KG1 (cell line): ENCODE measurements at places on chromosomes 12 and 14.

DNA sequence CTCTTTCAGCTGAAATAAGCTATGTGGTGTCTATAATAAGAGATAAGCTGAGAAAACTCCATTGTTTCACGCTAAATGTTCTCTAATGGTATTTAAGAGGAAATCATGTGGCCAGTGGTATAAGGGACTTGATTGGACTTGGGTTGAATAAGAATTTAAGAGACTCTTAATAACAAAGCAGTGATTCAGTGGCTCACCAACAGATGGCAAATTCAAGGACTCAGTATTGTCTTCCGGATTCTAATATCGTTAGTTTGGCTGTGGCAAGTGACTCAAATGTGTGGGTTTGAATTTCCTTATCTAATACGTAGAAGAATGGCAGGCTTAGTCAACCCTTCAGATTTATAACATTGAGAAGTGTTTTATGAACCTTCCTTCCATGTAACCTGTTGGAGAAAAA, 49.1 kb upstream of the KCNH3 start:
- DNase-seq, result no peak

- DNase-seq, result no peak
Measured at GRCh38 chr12:52323416-52324152, 2.4 kb upstream of the KRT83 start.

- DNase-seq, result no peak
Measured at GRCh38 chr12:68890701-68891113, 42.3 kb downstream of the CPM start.

DNA sequence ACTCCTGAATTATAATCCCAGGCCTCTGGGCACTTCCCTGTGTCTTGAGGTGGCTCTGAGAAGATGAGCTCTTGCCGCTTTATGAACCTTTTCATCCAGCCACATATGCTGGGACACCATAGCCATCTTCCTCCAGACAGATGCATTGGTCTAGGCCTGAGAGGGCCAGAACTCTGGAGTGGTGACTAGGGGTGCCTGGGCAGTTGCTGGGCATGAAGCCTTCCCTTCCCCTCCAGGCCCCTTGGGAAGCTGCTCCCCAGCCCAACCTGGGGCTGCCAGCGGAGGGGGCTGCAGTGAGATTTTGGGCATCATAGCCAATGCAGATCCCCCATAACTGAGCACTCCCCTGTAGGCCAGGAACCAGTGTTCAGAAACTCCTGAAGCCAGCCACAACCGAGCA, 135.2 kb downstream of the GCH1 start:
- no peak for DNase-seq

DNA sequence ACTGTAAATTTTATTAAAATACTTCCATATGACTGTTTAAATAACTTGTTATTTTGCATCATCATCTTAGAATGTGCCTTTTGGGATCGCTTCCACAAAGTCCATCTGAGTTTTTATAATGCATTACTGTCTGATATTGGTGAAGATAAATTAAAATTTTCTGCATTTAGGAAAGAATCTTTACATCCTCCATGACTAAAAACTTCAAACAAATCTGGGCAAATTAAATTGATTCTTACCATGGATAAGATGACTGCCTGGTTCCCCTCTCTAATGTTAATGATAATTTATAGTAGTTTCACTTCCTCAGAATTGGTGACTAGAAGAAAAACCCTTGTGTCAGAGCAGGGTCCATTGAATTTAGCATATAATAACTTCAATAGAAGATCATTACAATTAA, 94.7 kb upstream of the SLC38A4 start:
- no peak for DNase-seq

DNA sequence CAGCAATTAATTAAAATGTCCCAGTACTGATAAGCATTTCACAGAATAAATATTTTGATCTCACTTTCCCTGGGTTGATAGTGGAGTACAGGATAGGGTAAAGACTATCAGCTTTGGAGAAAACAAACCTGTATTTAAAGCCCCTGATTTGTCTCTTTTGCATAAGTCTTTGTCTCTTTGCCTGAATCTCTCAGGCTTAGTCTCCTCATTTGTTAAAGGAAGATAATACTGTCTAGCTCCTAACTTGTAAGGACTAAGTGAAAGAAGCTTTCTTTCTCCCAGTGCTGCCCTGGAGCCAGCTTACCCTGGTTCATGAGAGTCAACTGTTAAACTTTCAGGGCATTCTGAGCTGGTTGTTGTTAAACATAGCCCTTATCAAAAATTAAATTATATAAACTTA, 5.5 kb upstream of the NR1H4 start:
- DNase-seq, result no peak

DNA sequence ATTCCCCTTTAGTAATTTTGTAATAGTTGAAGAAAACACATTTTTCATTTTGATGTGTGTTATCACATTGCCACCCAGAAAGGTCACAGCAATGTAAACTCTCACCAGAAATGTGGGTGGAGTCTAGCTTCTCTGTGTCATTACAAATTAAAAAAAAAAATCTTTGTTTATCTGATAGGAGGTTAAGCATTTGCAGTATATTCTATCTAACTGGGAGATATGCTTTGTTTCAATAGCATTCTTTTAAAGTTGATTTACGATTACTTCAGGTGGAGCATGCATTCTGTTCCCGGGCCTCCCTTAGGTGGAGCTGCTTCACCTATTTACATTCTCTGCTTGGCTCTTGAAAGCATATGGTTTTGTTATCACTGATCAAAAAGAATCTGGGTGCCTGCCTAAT, 7.8 kb downstream of the ADIPOR2 start:
- no peak for DNase-seq

GRCh38 chr12:88566430-88566829, 13.8 kb downstream of the KITLG start:
- no peak for DNase-seq

- no peak for DNase-seq
Measured at GRCh38 chr14:94473666-94474410, 2.2 kb downstream of the SERPINA9 start.

GRCh38 chr12:115423546-115423987, 739.6 kb upstream of the TBX3 start:
- no peak for DNase-seq

DNA sequence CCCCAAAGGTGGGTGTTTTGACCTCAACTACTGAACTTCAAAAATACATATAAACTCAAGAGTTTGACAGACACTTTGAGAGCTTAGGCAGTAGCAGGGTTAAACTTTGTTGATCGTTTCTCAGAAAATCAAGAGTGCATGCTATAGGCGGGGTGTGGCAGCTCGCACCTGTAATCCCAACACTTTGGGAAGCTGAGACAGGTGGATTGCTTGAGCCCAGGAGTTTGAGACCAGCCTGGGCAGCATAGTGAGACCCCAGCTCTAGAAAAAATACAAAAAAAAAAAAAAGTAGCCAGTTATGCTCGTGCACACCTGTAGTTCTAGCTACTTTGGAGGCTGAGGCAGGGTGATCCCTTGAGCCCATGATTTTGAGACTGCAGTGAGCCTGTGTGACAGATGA, 12.3 kb downstream of the NANOG start:
- DNase-seq, result no peak

- no peak for DNase-seq
Measured at GRCh38 chr12:123149501-123150274, 1.2 kb downstream of the PITPNM2 start.

DNA sequence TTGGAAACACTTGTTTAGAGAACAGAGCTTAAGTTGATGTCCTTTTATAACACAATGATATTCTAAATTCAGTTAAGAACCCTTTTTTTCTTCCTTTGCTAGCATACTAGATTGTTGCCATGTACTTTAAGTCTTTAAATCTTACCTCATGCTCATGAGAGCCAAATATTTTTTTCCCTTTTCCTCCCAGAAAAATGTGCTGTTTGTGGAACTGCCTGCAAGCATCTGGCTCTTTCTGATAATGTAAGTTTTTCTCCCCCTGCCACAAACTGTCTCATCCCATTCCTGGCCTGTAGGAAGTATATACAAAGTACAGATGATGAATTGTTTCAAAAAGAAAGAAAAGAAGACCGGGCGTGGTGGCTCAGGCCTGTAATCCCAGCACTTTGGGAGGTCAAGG, 5.3 kb downstream of the RNF212B start:
- no peak for DNase-seq

- DNase-seq, result no peak
Measured at GRCh38 chr14:95577870-95578269, 43.0 kb downstream of the GLRX5 start.

- DNase-seq, result no peak
Measured at GRCh38 chr12:93429448-93429847, 12.3 kb downstream of the UBE2N start.

DNA sequence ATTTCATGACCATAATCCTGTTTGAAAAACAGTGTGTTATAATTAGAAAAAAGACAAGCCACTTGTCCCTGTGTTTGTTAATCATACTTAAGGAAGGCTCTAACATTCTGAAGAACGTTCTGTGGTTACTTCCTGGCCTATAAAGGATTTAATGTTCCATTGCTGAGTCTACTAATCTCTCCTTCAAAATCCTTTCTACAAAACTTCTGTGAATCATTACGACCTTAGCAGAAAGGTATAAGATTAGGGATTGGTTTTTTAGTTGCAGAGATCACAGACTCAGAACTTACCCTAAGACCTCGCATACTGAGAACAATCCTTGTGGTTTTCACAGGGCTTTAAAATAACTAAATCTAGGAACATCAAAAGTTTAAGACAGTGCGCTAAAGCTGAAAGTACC, 48.3 kb downstream of the TMCC3 start:
- DNase-seq, result no peak

- DNase-seq, result no peak
Measured at GRCh38 chr12:76318773-76319594, 29.2 kb downstream of the BBS10 start.

GRCh38 chr12:87196321-87196720, 832.9 kb downstream of the C12orf50 start:
- DNase-seq, result no peak

GRCh38 chr12:81615026-81615588, 144.0 kb downstream of the PPFIA2 start:
- DNase-seq, result no peak
